Renal cortex interstitium (tissue), 15 donors: ENCODE measurements at places on chromosomes 16 and 17. TPM values are rescaled to one million over a fixed set of nuclear protein-coding genes. Genes with fewer than 3 reads are reported as not detected.

- no peak for DNase-seq
Observed at GRCh38 chr16:87878704-87879103, 9.4 kb upstream of the SLC7A5 start.

DNA sequence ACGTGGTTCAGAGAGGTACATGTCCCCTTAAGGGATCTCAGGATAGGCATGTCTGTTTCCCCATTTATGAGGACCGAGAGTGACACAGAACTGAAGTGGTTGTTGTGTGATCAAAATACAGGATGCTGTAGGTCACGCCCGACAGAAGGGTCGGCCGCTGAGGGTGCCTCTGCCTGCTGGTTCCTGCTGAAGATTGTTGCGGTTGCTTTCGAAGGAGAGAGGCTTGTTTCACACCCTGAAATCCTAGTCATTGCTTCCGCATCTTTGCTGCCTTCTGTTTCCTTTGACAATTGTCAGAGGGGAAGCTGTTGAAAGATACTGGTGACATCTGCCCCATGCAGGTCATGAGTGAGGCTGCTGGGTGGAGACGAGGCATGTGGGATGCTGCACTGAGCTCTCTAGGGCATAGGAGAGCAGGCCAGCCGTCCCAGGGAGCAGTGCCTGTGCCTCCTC, 3.8 kb upstream of the NAT9 start:
- no peak for DNase-seq

DNA sequence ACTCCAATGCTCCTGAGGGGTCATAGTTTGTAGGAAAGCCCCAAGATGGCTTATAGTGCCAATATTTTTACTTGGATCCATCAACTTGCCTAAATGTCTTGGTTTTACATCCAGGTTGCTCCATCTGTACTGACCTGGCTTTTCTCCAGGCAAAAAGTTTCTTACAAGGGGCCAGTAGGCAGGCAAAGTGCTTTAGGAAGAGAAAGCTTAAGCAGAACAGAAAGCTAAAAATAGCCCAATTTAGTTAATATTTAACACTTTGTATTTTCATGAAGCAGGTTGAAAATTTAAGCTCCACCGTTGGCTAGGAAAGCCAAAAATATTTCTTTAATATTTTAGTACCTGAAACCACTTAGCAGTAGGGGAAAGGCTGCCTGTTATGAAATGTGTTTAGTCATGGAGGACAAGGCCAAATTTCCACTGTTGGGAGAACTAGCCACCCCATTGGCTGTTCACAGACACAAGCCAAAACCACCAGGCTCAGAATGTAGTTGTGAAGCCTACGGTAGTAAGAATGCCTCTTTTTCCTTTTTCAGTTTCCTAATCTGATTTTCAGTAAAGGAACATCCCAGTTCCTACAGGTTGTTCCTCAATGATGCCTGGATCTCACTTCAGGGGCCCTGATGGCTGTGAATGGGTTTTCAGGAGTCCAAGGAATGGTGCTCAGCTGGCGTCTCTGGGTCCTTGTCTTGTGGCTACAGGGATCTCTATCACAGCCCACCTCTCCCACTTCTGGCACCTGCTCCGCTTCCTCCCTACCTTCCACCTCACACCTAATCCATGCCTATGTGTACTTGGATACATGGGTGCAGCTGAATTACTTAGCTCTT, 324.8 kb downstream of the PMP22 start:
- DNase-seq = no peak

Gene KCNH4
- polyA plus RNA-seq = 0.03 TPM

DNA sequence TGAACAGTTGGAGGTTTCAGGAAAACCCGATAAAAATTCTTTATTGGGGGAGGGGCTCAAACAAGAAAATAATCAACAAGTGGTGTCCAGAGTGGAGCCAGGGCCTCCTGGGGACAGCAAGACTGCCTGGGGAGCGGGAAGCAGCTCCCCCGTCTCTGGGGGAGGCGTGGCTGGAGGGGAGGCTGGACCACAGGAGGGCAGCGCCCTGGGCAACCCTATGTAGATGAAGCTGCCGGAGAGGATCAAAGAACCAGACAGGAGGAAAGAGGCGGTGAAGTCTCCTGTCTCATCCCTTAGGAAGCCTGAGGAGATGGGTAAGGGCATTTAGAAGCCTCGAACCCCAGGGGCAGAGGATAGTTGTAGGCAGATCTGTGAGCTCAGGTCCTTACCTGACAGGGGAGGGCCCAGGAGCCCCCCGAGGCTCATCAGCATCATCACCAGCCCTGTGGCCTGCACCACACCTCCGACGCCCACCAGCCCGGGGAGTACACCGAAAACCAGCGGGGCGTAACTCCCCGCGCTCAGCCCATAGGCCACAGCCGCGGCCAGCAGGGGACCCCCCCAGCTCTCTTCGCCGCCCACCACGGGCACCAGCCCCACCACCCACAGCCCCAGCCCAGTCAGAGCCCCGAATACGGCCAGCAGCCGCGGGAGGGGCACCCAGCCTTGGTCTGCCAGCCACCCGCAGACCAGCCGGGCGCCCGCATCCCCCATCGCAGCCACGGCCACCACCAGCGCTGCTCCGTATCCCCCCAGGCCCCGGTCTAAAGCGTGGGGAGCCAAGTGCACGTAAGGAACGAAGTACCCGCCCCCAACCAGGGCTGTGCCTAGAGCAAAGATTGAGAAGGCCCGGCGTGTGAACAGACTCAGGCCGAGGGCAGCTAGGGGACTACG, 2.0 kb downstream of the SLC16A11 start:
- DNase-seq = no peak

Gene HAS3
- 2.9 TPM for polyA plus RNA-seq

DNA sequence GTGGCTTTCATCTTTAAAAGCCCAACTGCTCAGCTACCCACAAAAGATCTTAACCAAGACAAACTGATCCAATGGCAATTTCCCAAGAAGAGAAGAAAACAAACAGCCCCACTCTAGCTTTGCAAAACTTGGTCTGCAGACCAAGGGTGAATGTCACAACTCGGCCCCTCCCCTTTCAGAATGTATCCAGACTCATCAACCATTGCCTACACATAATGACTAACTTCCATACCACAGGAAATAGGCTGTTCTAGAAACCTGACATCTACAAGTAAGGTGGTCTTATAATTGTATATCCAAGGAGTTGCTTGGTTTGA, 16.0 kb downstream of the DCUN1D3 start:
- no peak for DNase-seq

DNA sequence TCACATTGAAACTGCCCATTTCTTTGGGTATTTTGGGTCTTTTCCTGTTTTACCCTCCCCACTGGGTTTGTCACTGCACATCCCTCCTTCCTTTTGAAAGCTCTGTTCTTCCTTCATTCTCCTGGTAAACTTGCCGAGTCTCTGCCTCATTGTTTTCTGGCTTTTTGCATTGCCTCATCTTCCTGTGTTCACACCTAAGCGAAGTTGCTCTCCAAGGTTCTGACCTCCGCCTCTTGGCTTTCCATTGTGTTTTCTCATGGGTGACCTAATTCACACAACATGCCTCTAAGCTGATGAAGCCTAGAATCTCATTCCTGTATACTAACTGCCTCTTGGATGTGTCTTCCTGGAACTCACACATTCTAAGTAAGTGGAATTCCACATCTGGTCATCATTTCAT, 1096.1 kb upstream of the EEF2KMT start:
- peak; percentile 69 for DNase-seq

GRCh38 chr16:50778284-50779163, 36.6 kb downstream of the CYLD start:
- DNase-seq = no peak

Gene PITPNM3
- polyA plus RNA-seq = 7.4 TPM

DNA sequence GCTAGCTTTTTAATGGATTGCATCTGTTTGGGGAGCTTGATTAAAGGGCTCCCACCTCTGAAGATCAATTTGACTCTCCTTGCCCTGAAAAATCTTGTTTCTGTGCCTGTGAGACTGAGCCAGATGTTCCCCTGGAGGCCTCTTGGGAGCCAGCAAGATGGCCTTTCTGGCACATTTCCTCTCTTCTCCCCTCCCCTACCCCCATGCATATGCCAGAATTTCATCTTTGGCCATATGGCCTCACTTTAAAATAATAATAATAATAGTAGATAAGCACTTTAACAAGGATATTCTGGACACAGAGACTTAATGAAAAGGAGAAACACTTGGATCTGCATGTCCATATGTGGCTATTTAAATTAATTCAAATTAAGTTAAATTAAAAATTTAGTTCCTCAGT, 144.1 kb upstream of the CES5A start:
- no peak for DNase-seq

DNA sequence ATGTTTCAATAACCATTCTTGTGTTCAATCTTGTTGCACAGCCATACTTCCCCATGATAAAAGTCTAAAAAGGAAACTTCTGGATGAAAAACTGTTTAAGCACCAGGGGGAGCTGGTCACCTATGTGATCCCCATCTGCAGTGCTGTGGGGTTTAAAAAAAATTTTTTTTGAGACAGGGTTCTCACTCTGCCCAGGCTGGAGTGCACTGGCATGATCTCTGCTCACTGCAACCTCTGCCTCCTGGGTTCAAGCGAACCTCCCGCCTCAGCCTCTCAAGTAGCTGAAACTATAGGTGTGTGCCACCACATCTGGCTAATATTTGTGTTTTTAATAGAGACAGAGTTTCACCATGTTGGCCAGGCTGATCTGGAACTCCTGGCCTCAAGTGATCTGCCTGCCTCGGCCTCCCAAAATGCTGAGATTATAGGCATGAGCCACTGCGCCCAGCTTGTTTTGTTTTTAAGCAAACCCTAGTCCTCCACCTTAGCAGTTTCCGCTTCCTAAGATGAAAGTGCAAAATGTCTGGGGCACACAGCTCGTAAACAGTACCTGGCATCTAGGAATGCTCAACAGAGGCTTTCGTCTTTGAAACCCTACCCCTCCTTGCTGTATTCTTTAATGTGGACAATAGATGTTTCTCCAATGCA, 25.4 kb downstream of the DNAJA2 start:
- no peak for DNase-seq

Gene KRTAP2-2
- polyA plus RNA-seq = not detected

Gene WFDC1
- 3.8 TPM for polyA plus RNA-seq

Gene LITAFD
- polyA plus RNA-seq = not detected

DNA sequence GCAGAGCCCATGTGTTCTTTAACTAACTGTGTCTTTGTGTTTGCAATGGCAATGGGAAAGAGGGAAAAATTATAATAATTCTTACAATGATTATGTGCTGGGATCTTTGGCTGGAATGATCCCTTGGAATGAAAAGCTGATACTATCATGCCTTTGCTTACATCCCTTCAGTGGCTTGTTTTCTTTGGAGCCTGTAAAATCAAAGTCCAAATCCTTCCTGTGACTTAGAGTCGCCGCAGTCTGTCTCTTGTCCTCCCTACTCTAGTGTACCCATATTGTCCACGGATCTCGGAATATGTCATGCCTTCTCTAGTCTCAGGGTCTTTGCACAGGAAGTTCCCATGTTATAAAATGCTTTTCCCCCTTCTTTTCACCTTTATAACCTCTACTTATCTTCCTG, 111.7 kb upstream of the MAF start:
- DNase-seq = no peak

DNA sequence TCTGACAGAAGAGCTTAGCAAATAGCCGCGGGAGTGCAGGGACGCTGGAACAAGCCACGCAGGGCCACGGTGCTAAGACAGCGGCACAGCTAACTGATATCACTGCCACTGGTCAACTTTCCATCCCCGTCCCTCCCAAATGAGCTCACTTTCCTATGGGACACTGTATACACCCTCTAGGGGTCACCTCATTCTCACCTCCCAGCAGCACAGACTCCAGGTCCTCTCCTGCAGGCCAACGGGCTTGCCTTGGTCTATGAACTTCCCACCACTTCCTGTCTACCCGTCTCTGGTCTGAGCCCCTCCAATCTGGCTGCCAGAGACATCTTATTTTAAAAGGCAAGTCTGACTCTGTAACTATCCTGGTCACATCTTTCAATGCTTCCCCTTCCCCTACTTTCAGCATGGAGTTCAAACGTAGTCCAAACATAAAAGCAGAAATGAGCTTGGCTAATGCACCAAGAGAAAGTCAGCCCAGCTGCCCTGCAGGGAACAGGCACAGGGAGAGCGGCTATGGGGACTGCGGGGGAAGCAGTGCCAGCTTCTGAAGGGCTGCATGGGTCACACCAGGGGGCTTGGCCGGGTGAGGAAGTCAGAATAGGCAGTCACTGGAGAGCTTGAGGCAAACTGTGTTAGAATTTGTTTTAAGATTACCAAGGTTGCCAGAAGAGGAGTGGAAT, 26.3 kb upstream of the SLC38A8 start:
- no peak for DNase-seq

DNA sequence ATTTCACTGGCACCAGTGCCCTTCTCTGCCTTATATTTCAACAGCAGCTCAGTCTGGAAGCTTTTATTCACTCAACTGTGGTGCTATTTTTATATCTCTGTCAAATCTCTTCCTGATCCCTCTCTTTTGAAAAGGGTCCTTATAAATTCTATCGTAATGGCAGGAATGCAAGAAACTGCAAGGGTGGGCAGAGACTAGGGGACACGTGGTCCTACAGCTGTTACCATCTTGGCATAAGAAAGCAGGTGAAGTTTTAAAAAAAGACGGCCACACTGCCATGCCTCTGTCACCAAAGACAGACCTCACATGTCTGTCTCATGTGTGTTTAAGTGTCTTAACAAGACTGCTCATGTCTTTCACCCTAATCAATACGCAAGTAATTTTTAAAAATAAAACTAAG, 368.4 kb upstream of the CDH11 start:
- no peak for DNase-seq

DNA sequence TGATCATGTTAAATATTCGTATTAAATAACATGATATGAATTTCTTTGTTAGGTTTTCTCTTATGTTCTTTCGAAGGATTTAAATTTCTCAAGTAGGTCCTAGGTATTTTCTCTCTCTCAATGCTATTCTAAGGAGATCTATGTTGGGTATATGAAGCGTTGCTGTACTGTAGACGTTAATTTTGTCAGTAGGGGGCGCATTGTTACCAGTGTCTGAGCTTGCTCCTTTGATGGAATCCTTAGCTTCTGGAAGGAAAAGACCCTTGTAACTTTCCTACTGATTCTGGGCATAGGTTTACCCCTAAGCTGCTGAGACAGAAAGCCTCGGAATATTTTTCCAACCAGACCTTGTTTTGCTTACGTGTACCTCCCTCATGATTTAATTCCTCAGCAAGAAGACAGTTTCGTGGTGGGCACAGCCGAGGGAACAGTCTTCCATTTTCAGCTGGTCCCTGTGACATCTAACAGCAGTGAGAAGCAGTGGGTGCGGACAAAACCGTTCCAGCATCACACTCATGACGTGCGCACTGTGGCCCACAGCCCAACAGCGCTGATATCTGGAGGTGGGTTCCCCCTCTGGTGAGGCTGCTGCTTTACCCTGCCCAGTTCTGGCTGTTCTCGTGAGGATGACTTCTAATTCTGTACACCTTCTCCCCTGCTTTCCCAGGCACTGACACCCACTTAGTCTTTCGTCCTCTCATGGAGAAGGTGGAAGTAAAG, 17.9 kb downstream of the UTP4 start:
- peak; percentile 78 for DNase-seq
